SJCRH30 (cell line): ENCODE measurements at places on chromosomes 16 and 17. TPM values are rescaled to one million over a fixed set of nuclear protein-coding genes. Genes with fewer than 3 reads are reported as not detected.
A peak's percentile ranks its signal among the peaks of the same experiment; 100 is the strongest.

- no peak for DNase-seq
Observed at GRCh38 chr17:66480802-66481201, 178.4 kb downstream of the PRKCA start.

DNA sequence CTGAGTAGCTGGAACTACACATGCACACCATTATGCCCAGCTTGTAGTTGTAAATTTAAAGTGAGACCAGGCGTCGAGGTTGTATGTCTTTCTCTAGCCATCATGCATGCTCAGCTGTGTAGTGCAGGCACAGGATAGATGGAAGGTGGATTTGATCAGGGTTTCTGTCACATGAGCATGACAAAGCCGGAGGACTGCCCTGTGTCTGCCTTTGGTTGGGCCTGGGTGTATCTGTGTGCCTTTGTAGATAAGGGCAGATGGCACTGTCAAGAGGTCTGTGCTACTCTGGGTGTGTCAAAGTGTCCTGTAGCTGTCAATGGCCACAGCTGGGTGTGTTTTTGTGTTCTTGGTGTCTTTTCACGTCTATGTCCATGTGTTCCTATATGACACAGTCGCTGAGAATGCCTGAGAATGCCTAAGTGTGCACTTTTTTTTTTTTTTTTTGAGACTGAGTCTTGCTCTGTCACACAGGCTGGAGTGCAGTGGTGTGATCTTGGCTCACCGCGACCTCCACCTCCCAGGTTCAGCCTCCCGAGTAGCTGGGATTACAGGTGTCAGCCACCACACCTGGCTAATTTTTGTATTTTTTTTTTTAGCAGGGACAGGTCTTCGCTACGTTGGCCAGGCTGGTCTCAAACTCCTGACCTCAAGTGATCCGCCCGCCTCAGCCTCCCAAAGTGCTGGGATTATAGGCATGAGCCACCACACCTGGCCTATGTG lies 4.1 kb upstream of the NAGS start:
- DNase-seq = no peak

- DNase-seq = no peak
Observed at GRCh38 chr16:14497245-14498082, 132.6 kb downstream of the PARN start.

GRCh38 chr16:89110641-89111040 lies 17.0 kb downstream of the ACSF3 start:
- DNase-seq = no peak

- no peak for DNase-seq
Observed at GRCh38 chr17:71966459-71967313, 154.1 kb upstream of the SOX9 start.

- DNase-seq = no peak
Observed at GRCh38 chr17:75049057-75049456, 2.0 kb downstream of the KCTD2 start.

DNA sequence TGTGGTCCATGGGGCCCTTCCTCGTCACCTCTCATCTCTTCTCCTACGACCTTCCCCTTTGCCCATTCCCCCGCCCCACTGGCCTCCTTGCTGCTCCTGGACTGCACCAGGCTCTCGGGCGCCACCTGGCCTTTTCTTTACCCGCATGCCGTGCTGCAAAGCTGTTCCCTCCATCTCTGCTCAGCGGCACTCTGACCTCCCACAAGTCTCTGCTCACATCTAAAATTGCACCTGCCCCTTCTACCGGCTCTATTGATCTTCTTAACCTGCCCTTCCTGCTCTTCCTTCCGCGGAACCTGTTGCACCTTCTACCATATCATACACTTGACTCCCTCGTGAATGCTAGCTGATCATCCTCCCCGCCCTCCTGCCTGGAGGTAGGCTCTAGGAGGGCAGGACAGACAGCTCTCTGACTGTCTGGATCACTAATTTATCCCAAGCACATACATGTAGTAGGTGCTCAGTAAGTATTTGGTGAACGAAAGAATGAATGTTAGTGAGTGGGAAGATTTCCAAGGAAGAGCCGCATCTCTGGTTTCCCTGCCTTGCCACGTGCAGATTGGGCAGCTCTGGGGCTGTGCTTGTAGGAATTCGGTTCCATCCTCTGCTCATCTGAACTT lies 17.3 kb downstream of the DNAH17 start:
- DNase-seq = no peak

DNA sequence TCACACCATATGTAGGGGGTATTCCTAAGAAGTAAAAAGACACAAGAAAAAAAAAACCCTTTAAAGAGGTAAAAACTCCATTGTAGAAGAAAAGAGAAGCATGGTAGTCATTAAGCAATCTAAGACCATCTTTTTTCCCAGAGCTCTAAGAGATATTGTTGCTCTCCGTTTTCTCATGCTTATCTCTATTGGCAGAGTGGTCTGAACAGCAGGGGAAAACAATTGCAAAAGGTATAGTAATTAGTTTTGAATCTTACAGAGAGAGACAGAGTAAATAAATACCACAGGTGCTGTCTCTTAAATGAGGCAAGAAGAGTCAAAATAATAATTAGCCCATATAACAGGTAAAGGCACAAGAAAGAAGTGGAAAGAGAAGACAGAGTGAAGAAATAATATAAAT lies 821.4 kb upstream of the CA10 start:
- no peak for DNase-seq

- DNase-seq = no peak
Observed at GRCh38 chr16:57734308-57734924, 1.2 kb upstream of the KATNB1 start.

DNA sequence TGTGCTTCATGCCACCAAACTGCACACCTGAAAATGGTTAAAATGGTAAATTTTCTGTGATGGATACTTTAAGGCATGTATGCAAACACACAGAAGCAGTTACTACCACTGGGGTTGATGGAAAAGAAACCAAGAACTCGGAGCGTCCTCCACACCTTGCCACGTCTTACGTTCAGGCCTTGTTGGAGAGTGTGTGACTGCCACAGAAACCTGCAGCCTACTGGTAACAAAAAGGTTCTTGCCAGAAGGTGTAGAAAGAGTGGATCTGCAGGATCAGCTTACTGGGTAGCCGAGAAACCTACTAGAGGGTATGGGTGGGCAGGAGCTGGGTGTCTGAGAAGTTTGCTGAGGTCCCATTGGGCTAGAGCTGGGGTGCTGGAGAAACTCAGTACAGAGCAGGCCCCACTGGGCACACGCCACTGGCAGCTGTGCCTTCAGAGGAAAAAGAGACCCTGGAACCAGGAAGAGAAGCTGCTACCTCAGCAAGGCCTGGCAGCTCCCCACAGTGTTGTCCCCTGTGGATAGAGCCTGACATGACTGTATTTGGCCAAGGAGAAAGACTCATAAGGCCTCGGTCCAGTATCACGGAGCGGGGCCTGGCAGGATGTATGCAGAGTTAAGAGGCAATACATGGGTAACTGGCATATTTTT lies 204.6 kb downstream of the SEC14L1 start:
- no peak for DNase-seq

- peak; percentile 71 for DNase-seq
Observed at GRCh38 chr17:44522883-44523671, 19.9 kb upstream of the GPATCH8 start.

GRCh38 chr17:71872843-71873485 lies 247.9 kb upstream of the SOX9 start:
- no peak for DNase-seq

GRCh38 chr17:16943541-16944333 lies 28.2 kb downstream of the TNFRSF13B start:
- DNase-seq = no peak

DNA sequence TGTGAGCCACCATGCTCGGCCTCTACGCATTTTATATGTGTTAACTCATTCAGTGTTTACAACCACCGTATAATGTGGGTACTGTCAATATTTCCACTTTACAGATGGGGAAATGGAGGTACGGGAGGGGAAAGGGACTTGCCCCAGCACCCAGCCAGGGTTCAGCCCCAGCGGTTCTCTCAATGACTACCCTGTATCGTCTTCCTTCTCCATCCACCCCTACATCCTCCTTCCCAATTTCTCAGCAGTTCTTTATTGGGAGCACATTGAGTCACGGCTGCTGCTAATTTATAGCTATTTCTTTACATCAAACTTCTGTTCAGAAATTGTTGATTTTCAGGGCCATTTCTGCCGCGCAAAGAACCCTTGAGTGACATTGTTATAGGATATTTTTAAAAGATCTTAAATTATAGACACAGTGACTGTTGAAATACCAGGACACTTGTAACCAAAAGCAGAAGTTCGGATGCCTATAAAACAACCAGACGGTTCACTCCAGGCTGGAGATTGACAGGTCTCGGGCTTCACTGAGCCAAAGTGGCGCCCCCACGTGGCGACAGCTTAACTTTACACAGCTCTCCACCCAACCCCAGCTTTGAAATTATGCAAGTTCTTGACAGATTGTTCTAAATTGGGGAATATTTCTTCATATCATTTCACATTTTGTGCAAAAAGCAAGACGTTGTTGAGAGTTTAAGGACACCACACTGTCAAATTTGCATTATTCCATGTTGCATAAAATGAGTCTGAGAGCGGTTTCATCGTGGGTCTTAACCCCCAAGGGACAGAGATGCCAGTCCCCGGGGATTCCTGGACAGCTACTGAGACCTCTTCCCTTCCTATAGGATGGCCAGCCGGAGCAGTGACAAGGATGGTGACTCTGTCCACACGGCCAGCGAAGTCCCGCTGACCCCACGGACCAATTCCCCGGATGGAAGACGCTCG lies 11.8 kb downstream of the SYT17 start:
- no peak for DNase-seq

DNA sequence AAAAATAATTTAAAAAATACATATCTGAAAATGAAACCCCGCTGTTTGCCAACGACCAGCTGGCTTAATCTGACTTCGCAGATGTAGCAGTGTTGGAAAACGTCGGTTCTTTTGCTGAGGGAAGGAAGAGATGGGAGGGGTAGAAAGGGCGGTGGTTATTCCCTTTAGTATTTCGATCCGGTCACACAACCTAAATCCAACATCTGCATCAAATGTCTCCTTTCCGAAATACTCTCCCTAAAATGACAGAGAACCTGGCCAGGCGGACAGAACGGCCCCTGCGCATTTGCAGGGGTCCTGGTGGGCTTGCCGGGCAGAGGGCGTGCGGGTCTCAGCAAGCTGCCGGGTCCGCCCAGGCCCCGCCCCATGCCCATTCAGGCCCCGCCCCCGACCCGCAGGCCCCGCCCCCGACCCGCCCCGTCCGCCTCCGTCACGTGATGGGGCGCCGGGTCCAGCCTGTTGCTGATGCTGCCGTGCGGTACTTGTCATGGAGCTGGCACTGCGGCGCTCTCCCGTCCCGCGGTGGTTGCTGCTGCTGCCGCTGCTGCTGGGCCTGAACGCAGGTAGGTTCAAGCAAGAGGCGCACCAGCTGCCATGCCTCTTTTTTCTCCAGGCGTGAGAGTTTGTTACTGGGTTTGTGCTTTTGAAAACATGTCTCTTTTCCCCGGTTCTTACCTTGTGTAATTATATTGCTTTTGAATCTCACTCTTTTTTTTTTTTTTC lies at the start of gene SCPEP1:
Gene SCPEP1, plus strand, starts transcription at position 459 of the 723 bp plus-strand sequence. Its CDS starts 29 bp downstream, at position 488.
- DNase-seq = peak; percentile 82

- DNase-seq = no peak
Observed at GRCh38 chr16:81590714-81591544, 146.3 kb downstream of the CMIP start.

GRCh38 chr16:868846-869822 lies 68.6 kb upstream of the GNG13 start:
- DNase-seq = no peak

- DNase-seq = peak; percentile 90
Observed at GRCh38 chr16:67470359-67470758, 10.6 kb downstream of the ATP6V0D1 start.

DNA sequence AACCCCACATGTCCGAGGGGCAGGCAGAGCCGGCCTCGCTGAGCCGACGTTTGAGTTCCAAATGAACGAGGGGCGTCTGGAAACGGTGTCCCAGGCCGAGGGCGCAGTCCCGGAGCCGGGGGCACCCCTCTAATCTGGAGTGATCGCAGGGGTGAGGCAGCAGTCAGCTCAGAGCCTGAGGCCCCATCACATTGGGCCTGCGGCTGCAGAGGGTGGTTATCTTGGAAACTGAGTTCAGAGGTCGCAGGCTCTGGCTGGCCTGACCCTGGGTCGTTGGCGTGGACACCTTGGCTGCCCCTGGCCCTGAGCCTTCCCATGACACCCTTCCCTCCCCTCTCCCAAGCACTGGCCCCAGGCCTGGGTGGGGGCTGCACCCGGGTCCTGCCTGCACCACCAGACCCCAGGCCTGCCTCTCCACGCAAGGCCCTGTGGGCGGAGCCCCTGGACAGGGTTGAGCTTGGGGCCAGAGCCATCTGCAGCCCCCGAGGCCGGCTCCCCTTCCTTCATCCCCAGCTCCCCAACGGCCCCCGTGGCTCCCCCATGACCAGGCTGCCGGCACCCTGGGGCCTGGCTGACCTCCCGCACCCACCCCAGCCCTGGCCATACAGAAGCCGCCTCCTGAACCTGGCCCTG lies 45.6 kb downstream of the ZFPM1 start:
- DNase-seq = no peak

DNA sequence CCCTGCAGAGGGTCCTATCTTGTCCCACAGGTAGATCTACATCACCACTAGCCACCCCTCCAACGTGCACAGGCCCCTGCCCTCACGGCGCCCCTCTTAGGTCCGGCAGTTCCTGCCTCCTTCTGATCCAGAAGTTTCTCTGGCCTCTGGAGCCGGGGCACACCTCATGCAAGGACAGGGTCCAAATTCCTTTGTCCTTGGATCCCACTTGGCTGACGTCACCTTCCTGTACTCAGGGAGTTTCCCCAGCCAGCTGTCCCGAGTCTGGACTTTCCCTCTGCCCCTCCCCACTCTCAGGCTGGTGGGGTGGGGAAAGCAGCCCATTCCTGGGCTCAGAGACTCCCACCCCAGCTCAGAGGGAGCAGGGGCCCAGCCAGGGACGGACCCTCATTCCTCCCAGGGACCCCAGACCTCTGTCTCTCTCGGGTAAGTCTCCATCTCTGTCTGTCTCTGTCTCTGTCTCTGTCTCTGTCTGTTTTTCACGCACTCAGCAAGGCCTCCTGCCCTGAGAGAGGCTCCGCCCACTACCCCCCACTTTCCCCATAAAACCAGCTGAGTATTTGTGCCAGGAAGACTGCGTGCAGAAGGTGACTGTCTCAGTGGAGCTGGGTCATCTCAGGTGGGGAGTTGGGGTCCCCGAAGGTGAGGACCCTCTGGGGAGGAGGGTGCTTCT lies at the start of gene IL32:
Gene IL32, plus strand, starts transcription at position 572 of the 673 bp plus-strand sequence. CDS start 172 bp downstream, outside the sequence.
- DNase-seq = peak; percentile 88

Gene ZPBP2
- total RNA-seq = not detected in 2 replicates

Gene SLC39A11
- 5.4 and 9.3 TPM in 2 replicates for total RNA-seq

Gene KRT39
- not detected in 2 replicates for total RNA-seq

Gene CTRB1
- total RNA-seq = not detected in 2 replicates

Gene TMIGD1
- not detected in 2 replicates for total RNA-seq

Gene IKZF3
- total RNA-seq = not detected in 2 replicates

Gene SOX15
- total RNA-seq = 0.10 and 0.30 TPM in 2 replicates

Gene CFAP97D1
- not detected in 2 replicates for total RNA-seq
